ENCODE measurements at places on chromosomes 3 and 15.

- no peak for DNase-seq
Measured at GRCh38 chr15:81779181-81779580, 266.6 kb downstream of the MEX3B start.

GRCh38 chr15:71186267-71186666 is 71.0 kb downstream of the THSD4 start:
- DNase-seq = no peak

- DNase-seq = no peak
Measured at GRCh38 chr3:106242781-106243180, 374.0 kb upstream of the CBLB start.

DNA sequence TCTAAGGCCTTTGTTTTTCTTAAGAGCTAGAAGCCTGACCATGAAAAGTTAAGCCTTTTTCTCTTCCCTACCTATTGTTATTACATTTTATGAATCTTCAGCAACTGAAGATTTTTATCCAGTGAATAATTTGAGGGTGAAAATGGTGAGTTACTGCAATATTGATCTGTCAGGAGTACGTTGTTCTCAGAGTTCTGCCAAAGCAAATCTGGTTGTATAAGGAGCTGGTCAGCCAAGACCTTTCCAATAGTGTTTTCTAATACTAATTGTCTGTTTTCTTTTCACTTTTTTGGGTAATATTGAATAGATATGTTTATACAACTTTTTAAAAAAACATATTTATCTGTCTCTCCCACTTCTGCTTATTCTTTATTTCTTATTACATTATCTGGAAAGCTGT is 15.0 kb downstream of the SPTSSB start:
- no peak for DNase-seq

- DNase-seq = peak; percentile 60
Measured at GRCh38 chr3:58588030-58588614, 10.9 kb upstream of the FAM107A start.

GRCh38 chr3:172464306-172464705 is 16.1 kb upstream of the GHSR start:
- no peak for DNase-seq

Data from hepatocyte (in vitro differentiated cells).